ENCODE measurements at places on chromosomes 3 and 15.

DNA sequence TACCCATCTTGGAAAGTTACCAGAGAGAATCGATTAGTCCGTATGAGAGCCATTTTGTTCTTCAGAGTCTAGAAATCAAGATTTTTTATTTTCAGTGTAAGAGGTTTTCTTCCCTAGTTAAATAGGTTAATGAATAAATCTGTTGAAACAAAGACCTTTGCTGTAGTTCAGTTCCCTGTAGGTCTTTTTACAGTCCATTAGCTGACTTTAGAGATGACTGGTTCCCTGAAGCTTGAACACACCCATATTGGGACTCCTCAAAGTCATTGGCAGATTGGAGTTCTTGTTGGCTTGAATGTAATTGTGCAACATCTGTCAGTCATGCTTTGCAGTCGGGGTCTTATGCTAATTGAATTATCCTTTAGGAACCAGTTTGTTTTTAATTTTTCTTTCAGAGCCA is 45.3 kb downstream of the SEMA6D start:
- no peak for DNase-seq

GRCh38 chr3:169575381-169575780 is 88.1 kb downstream of the MECOM start:
- no peak for DNase-seq

DNA sequence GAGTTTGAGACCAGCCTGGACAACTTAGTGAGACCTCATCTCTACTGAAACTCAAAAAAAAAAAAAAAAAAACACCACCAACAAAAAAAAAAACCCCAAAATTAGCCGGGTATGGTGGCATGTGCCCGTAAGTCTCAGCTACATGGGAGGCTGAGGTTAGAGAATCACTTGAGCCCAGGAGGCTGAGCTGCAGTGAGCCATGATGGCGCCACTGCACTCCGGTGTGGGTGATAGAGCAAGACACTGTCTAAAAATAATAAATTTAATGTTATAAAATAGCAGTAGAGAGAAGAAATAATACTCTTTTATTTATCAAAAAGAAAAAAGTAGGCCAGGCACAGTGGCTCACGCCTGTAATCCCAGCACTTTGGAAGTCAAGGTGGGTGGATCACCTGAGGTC is 17.4 kb downstream of the RCCD1 start:
- no peak for DNase-seq

DNA sequence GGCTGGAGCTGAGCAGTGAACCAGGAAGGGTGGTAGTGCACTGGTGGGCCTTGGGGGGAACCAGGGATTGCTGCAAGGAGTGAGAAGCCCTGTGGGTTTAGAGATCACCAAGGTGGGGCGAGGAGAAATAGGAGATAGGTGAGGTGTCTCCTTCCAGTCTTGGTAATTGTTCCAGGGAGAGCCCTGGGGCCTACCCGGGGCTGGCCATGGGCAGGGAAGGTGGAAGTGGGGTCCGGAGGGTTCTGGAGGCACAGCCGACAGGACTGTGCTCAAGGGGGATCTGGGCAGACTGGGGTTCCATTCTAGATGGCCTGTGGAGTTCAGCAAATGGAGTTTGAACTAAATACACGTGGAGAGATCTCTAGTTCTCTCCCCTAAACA is 4.5 kb downstream of the CHST13 start:
- DNase-seq = no peak

DNA sequence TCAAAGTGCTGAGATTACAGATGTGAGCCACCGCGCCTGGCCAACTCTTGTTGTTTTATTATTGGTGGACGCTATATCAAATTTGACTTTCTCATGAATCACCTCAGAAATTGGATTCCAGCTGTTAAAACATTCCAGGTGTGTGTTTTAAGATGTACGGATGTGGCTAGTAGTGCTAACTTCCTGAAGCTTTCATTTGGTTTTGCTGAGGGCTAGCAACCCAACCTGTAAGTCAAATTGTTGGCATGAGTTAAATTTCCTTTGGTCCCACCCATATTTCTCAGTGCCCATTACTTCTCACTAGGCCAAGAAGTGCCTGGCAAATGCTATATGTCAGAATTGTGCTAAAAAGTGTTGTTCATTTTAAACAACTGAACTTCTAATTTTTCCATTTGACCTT is 13.1 kb upstream of the KAT2B start:
- DNase-seq = no peak

- DNase-seq = no peak
These were observed 7.4 kb downstream of the SPRED1 start for GRCh38 chr15:38260077-38260476.

DNA sequence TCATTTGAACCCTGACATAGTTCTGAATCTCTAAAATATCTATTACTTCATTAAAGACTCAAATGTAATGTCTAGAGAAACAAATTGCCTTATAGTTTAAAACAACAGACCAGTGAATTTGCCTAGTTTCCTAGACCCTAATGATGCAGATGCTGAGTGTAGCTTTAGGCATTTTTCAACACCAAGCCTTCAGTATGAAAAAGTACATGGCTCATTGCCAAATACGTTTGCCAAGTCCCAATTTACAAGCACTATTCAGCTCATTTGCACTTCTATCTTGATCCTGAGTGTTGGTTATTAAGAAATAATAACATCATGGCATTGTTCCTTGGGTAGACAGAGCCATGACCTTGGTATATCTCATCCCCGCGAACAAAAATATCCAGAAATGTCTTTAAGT is 46.8 kb downstream of the EOMES start:
- DNase-seq = no peak

DNA sequence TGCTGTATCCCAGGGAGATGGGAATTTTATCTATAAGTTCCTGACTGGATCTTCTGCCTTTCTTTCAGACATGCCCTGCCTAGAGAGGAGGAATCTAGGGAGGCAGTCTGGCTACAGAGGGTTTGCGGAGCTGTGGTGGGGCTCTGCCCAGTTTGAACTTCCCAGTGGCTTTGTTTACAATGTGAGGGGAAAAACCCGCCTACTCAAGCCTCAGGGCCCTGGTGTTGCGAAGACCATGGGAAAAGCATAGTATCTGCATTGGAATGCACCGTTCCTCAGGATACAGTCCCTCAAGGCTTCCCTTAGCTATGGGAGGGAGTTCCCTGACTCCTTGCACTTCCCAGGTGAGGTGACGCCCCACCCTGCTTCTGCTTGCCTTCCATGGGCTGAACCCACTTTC is 168.7 kb downstream of the TMEM108 start:
- DNase-seq = no peak

GRCh38 chr15:69393831-69394491 is 20.2 kb upstream of the KIF23 start:
- DNase-seq = no peak

- DNase-seq = no peak
These were observed 18.4 kb upstream of the PIGZ start for GRCh38 chr3:196987022-196987421.

GRCh38 chr3:51642462-51642861 is 28.6 kb upstream of the TEX264 start:
- DNase-seq = no peak

DNA sequence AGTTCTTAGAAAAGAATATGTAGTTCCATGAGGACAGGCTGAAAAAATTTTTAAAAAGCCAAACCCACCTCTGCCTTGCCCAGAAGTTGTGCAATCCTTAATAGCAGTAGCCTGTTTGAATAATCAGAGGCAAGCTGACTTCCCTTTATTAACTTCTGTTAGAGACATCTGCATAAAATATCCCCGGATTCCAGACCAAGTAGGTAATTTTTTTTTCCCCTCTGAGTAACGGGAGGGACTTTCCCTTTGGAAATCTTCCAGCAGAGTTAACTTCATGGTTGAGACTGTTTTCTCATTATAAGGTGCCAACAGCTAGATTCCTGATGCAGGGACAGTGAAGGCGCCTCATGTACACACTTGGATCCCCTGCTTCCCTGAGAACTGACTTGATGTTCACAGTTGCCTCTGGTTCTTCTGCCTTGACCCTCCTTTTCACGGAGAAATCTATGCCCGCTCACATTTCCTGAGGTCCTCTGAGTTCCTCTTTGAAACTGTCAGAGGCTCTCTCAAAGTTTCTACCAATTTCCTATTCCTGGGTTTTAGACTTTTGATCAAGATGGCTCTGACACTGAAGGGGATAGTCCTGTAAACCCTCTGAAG is 227.6 kb upstream of the BHLHE40 start:
- DNase-seq = no peak

DNA sequence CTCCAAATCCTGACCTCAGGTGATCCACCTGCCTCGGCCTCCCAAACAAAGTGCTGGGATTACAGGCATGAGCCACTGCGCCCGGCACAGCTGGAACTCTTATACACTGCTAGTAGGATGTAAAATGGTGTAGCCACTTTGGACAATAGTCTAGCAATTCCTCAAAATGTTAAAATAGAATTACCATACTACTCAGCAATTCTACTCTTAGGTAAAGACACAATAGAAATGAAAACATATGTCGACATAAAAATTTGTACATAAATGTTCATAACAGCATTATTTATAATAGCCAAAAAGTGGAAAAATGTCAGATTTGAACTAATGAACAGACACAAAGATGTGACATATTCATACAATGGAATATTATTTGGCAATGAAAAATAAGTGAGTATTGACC is 33.4 kb downstream of the RAD18 start:
- DNase-seq = no peak

DNA sequence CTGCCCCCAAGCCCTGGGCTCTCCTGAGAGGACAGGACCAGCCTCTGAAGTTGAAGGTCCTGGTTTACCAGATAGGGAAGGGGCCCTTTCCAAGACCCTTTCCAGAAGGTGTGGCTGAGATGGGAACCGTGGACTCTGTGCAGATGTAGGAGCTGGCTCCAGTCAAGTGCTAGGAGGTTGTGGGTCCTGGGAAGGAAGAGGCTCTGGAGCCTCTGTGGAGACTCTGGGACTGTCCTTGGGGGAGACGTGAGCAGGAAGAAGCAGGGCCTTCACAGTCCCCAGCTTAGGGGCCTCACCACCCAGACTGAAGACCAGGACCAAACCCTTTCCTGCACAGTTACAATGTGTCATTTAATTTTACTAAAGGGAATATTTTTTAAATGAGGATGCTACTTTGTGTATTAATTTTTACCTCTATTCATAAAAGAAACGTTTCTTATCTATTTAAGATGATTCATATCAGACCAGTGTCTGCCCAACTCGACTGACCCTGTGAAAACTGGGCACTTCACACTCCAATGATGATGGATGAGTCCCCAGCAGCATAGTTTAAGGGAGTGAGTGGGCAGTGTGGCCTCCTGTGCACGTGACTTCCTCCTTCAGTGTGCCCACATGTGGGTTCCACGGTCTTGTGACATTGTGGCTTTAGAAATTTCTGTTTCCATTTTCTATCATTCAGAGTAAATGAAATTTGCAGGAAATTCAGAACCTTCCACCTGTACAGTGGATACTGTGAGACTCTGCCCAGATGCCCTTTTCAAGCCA is 10.9 kb downstream of the CCR5AS start:
- no peak for DNase-seq

GRCh38 chr3:87771337-87772192 is 287.2 kb downstream of the CGGBP1 start:
- DNase-seq = peak; percentile 4

DNA sequence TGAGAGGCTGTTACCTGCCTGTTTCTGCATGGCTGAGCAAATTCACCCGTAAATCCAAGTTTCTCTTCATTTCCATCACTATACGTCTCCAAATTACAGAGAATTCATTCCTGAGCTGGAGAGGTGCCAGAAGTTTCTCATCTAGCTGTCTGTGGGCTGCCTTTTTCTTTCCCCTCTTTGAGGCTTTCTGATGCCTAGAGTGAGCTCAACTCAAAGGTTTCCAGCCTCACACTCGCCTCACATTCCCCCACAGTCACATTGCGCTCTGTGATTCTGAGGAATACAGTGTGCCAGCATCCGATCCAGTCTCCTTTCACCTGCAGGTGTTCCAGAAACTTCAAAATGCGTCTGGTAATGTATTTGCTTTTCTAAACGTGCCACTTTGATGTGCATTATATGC is 267.2 kb downstream of the MFSD1 start:
- DNase-seq = no peak

- DNase-seq = no peak
These were observed 116.1 kb upstream of the CMC1 start for GRCh38 chr3:28125342-28125741.

GRCh38 chr15:59814409-59814808 is 125.3 kb upstream of the BNIP2 start:
- no peak for DNase-seq

- DNase-seq = no peak
These were observed 7.5 kb downstream of the PIK3CB start for GRCh38 chr3:138827222-138827621.

DNA sequence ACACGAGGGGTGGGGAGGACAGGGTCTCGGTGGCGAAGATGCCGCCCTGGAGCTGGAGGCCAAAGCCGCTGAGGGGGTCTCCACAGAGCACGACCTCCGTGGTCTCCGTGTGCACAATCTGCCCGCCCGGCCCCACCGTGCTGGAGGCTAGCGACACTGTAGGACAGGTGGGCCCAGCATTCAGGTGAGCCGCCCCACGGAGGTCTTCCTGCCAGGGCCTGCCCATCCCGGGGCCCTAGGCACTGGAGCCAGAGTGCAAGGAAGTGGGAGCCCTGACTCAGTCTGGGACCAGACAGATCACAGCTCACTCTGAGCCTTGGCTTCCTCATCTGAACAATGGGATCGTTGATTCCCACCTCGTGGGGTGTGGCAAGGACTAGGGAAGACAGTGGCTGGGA is 25.8 kb downstream of the GRIP2 start:
- DNase-seq = no peak

DNA sequence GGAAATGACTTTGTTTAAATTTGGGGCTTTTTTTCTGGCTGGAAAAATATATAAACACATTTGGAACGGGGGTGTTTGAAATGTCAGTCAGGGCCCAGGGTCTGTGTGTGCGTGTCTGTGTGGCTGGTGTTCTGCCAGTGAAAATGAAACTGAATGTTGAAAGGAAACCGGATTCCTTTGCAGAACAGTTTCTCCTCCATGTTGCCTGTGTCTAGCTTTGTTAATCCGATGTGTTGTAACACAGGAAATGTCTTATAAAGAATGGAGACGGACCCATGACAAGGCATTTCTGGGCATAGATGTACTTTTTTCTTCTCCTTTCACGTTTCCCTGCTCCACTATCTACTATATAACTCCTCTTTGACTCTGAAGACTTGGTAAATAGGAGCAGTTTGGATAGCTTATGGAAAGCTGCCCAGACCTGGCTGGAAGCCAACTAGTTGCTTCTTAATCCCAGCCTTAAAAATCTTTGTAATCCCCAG is 2.8 kb downstream of the SQOR start:
- peak; percentile 60 for DNase-seq

- no peak for DNase-seq
These were observed 2.3 kb upstream of the LMLN start for GRCh38 chr3:197957790-197958133.

Measured in stimulated activated naive CD4-positive, alpha-beta T cell treated with Interleukin-2 at 50 U/mL for 16 hours (primary cell).